ENCODE measurements at places on chromosomes 4 and X.

DNA sequence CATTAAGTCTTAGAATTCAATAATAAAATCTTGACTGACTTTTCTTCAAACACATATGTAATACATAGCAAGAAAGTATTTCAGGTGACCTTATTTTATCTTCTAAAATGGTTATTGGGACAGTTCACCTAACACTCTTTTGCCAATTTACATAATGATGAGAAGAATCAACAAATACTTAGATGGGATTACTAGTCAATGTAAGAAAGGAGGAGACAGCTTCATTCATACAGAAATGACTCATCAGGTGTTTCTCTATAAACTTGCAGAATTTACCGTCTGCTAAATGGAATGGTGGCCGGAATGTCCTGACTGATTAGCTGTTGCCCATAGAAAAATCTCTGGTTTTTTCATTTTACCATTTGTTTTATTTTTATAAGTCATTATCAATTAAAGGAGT is 115.0 kb upstream of the ETNPPL start:
- DNase-seq = no peak

- no peak for DNase-seq
Observed at GRCh38 chr4:169015186-169015623, 5.2 kb upstream of the CBR4 start.

GRCh38 chrX:138718941-138719340 is 7.4 kb upstream of the FGF13 start:
- DNase-seq = no peak

DNA sequence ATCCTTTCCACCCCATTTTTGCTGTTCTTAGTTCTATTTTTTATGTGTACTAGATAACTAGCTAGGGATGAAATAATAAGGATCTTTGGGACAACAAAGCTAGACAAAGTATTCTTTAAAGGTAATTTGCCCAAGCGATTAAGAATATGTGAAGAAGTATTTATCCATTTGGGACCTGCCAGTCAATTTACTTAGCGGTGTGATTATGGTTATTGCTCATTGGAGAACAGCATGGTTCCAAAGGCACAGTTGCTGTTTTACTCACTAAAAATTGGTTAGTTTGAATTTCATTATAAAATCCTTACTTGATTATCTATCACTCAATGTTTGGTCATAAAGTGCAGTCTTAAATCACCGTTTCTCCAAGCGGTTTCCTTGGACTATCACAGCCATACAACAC is 124.1 kb downstream of the SNCA start:
- DNase-seq = no peak

- DNase-seq = no peak
Observed at GRCh38 chr4:94413085-94413840, 38.5 kb upstream of the PDLIM5 start.

DNA sequence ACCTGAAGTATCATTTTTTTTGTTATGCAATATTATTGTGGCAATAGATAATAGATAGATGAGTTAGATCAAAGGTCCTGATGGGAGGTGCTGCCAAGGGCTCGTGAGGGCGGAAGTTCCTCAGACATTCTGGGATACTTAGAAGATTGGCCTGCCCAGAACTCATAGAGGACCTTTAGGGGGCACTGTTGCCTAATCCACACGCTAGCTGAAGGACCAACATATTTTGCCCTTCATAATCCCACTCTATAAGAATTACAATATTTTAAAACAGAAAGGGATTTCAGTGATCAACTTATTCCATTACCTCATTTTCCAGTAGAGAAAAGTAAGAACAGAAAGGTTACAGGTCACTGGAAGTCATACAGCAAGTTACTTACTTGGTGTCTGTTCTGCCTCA is 22.9 kb upstream of the COX7B2 start:
- no peak for DNase-seq

GRCh38 chrX:15242899-15243555 is 26.9 kb downstream of the ASB9 start:
- DNase-seq = peak; percentile 0

DNA sequence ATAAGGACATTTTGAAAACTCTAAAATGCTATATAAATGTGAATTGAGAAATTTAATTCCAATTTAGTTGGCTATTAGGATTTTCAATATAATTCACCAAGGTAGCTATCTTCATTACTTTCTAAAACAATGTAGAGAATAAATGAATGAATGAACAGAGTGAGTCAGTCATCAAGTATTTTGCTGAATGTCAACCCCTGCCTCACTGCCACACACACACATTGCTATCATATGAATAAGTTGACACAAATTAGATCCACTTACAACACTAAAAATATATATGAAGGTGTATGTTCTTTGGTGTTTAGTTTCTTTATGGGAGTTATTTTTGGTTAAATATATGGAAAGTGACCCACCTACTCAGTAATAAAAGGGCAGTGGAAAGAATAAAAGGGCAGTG is 141.4 kb upstream of the SMIM10 start:
- DNase-seq = no peak

Data from activated CD4-positive, CD25-positive, alpha-beta regulatory T cell (primary cell).